Activated effector memory CD4-positive, alpha-beta T cell treated with Interleukin-2 at 50 U/mL for 16 hours (primary cell): ENCODE measurements at places on chromosomes 16 and 17.

GRCh38 chr16:12191102-12191501 is 214.6 kb downstream of the SNX29 start:
- no peak for DNase-seq

- no peak for DNase-seq
Observed at GRCh38 chr17:65783845-65784334, 222.4 kb upstream of the AXIN2 start.

GRCh38 chr16:67327743-67328142 is 1.1 kb downstream of the LRRC36 start:
- no peak for DNase-seq

DNA sequence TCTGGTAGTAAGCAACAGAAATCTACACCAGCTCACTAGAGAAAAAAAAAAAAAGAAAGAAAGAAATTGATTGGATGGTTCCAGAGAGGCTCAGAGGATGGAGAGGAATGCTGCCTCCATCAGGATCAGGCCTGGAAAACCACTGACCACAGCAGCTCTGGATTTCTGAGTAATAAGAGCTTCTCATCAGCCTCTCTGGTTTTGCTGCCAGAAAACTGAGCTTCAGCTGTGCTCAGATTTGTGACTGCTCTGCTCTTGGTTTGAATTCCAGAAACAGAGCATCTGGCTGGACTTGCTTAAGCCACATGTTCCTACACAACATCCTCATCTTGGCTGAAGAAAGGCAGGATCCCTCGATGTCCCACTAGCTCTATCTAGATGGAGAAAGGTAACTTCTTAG is 25.9 kb downstream of the IRX6 start:
- no peak for DNase-seq

GRCh38 chr17:74646231-74646630 is 22.7 kb upstream of the CD300E start:
- no peak for DNase-seq

DNA sequence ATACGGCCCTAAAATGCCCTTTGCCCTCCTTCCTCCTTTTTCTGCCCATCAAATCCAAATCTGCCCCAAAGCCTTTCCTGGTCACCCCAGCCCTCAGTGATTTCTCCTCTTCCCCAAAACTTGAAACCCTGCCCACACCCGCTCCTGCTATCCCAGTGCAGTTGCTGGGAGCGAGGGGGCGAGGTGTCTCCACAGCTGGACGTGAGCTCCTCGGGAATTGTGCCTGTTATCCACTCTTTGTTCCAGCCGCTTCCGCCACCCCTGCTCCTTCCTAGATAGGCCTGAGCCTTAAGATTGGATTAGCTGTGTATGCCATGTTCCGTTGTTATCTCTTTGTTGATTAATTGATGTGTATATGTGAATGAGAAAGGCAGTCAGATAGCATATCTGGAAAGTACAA is 2.6 kb upstream of the KRT35 start:
- no peak for DNase-seq

DNA sequence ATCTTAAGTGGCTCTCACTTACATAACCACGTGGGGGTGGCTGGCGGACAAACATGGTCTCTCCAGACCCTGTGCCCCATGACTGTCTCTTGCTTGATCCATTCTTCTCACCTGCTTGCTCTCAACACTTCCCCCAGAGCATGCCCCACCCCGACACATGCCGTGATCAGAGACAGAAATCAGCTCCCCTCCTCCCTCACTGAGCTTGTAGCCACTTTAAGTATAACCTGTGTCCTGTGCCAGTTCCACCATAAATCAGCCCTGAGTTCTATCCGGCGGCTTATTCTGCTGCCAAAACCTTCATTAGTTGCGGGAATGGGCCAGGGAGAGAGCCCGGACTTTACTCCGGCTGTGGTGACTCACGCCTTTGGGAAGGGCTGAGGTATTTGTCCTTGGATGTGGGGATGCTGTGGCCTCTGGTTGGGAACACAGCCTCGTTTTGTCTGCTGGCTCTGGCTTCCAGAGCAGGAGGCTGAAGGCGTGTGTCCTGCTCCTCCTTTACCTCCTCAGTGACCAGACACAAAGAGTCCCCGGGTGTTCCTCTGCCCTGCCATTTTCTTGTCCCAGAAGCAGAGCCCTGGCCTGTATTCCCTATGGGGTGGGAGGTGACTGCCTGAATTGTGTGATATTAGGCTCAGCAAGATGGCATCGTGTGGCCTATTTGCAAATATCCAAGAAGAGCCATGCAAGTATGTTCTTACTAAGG is 21.1 kb downstream of the ANKRD40 start:
- no peak for DNase-seq

GRCh38 chr16:23496821-23497542 is 13.3 kb downstream of the GGA2 start:
- no peak for DNase-seq

DNA sequence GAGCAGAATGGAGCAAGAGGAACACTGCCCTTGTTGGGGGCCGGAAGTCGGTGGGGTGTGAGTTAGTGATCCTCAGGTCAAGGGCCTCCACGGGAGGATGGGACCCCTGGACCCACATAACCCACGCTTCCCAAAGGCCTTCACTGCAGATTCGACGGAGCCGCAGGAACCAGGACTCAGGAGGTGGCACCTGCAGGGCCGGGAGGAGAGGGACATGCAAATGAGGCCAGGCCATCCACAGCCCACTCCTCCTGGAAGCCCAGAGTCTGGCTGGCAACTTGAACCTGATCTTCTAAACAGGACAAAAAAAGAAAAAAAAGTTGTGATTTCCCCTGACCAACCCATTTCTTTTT is 299.9 kb downstream of the SOX9 start:
- DNase-seq = no peak

DNA sequence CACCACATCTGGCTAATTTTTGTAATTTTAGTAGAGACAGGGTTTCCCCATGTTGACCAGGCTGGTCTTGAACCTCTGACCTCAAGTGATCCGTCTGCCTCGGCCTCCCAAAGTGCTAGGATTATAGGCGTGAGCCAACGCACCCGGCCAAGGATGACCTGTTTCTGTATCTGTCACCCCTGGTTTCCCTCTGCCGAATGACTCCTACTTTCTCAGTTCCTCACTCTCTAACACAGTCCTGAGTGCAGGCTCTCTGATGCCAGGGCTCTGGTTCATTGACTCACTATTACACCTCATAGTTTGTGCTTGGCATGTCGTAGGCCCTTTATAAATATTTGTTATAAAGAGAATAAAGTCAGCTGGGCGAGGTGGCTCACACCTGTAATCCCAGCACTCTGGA is 10.7 kb upstream of the PRPF8 start:
- DNase-seq = no peak

GRCh38 chr16:65070831-65071432 is 50.9 kb downstream of the CDH11 start:
- DNase-seq = no peak

DNA sequence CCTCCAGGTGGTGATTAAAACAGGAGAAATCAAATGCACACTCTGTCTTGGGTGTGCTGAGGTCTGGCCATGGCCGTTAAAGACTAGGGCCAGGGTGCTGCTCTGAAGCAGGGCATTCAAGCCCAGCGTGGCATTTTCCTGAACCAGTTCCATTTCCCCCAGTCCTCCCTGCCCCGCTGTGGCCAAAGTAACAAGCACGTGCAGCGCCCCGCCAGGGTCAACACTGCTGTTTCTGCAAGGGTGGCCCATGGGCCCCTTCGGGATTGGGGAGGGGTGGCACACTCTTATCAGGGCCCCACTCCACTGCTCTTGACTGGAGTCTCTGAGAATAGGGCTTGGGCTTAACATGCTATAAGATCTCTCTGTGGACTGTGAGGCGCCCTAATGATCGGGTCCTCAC is 72.9 kb downstream of the IL21R start:
- DNase-seq = no peak

- peak; percentile 57 for DNase-seq
Observed at GRCh38 chr16:1533443-1533951, at the start of gene TMEM204. Gene TMEM204, plus strand, starts transcription at chr16:1533666. Its CDS starts 610 bp downstream, at chr16:1534276.

DNA sequence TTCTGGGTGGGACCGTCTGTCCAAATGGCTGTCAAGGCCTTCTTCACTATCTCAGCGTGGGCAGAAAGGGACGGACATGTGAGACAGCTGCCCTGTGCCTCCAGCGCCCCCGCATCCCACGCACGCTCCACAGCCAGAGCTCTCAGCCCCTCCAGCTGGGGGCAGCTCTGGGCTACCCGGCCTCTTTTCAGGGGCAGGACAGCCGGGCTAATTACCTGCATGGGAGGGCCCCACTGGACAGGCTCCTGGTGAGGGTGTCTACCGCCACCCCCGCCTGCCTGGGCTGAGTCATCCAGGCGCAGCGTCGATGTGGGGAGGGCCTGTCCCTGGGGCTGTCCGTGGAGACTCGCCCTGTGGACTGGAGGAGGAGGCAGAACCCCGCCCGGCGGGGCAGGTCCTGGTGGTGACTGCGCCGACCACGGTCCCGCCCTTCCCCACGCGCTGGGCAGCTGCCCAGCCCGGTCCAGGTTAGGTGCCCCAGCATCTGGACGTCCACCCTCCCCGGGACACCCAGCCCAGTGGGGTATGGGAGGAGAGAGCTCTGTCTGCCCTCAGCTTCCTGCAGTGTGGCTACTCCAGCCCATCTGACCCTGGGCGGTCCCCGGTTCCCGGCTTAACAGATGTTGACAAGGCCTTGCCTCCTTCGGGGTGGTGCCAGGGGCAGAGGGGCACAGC is 5.9 kb upstream of the METRNL start:
- no peak for DNase-seq

- DNase-seq = no peak
Observed at GRCh38 chr17:21380659-21381058, 4.5 kb downstream of the KCNJ12 start.

DNA sequence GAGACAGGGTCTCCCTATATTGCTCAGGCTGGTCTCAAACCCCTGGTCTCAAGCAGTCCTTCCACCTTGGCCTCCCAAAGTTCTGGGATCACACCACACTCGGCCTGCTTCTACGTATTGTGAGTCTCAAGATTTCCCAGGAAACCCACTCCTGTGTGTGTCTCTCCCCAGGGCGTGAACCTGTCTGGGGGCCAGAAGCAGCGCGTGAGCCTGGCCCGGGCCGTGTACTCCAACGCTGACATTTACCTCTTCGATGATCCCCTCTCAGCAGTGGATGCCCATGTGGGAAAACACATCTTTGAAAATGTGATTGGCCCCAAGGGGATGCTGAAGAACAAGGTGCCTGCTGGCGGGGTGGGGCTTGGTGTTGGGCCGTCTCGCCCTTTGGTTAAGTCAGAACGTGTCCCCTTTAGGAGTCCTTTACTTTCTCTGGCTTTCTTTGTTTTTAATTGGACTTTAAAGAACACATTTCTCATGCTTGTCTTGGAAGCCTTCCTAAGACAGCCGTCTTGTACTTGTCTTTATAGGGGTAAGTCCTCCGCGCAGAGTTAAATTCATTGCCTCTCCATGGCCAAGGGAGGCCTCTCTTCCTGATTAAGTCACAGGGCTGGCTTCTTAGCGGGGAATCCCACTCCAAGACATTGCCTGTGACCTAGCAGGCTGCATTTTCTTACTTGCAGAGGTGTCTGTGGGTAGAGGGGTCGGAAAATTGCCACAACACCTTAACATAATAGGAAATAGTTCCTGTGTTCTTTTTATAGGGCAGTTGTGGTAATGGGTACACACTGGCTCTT is 136.4 kb downstream of the ABCC6 start:
- DNase-seq = no peak

- DNase-seq = no peak
Observed at GRCh38 chr17:76645481-76645880, 1.9 kb upstream of the ST6GALNAC1 start.

- no peak for DNase-seq
Observed at GRCh38 chr16:29836623-29837022, 16.4 kb downstream of the MVP start.

DNA sequence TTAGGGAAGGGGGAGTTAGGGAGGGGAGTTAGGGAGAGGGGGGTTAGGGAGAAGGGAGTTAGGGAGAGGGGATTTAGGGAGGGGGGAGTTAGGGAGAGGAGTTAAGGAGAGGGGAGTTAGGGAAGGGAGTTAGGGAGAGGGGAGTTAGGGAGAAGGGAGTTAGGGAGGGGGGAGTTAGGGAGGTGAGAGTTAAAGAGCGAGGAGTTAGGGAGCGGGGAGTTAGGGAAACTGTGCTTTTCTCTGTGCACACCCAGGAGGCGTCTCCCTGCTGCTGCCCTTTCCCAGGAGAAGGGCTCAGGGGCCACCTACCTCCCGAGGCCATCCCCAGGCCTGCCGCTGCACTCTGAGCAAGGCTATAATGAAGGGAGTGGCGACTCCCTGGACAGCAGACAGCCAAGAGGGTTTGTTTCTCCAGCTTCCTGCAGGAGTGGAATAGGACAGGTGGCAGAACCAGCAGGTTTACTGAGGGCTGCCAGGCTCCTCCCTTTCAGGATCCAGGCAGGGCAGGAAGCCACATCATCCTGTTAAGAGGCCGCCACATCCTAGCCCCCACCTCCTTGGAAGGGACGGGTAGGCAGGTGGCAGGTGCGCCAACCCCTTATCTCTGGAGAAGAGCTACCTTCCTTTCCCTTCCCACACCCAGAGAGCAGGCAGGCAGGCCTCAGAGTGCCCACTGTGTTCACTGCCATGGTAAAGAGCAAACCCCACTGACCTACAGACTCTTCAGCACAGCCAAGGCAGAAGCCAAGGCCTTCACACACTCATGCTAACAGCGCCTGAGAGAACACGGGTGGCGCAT is 4.3 kb downstream of the CANT1 start:
- DNase-seq = no peak

DNA sequence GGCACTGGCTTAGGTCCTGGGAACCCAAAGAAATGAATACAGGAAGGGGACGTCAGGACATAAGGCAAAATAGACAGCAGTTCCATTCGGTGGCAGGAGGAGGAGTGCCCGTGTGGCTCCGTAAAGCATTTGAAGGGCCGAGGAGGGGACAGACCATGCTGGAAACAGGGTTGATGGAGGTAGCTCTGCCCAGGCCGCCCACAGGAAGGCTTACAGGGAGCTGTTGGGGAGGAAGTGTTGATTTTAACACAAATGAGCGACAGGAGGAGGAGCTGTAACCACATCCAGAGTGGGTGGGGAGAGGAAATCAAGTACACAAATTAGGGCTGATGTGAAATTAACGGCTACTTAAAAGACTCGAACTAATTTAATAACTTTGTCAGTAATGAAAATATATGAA is 54.6 kb downstream of the RBFOX3 start:
- DNase-seq = no peak

GRCh38 chr16:85503679-85504231 is 109.4 kb upstream of the GSE1 start:
- no peak for DNase-seq

GRCh38 chr17:42676424-42677011 is at the start of gene PLEKHH3:
Gene PLEKHH3, minus strand, starts transcription at chr17:42676994. Its CDS starts 431 bp downstream, at chr17:42676563.
- DNase-seq = no peak

- DNase-seq = no peak
Observed at GRCh38 chr17:29582772-29583171, 6.7 kb downstream of the GIT1 start.
